H1 (cell line): ENCODE measurements at places on chromosomes 1 and 21. TPM values are rescaled to one million over a fixed set of nuclear protein-coding genes. Genes with fewer than 3 reads are reported as not detected.

The CFAP57 gene
- 0.23 and 0.80 TPM in 2 replicates for total RNA-seq

The TAS1R1 gene
- 0.13 TPM in 1 of 2 replicates, not detected in the other for total RNA-seq

The SNAPIN gene
- total RNA-seq: 22.3 and 25.7 TPM in 2 replicates

The PSRC1 gene
- total RNA-seq: 67.3 and 69.6 TPM in 2 replicates

DNA sequence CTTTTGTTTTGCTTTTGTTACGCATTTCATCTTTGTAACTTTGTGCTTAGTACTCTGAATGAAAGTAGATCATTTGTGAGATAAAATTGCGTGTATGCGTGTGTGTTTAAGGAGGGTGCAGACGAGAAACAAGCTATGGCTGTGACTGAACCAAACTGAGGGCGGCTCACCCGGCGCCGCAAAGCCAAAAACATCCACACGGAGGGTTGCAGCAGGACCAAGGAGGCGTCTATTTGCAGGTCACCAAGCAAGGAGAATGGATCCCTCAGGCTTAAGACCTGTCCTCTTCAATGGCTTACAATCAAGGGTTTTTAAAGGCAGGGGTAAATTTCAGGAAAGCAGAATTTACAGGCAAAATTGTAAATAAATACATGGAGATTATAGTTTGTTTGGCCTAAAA is 12.8 kb downstream of the GCSAML start:
- DNase-seq: no peak

GRCh38 chr1:48735796-48736195 is 40.9 kb downstream of the BEND5 start:
- DNase-seq: no peak

GRCh38 chr21:42649122-42650032 is 4.0 kb upstream of the PDE9A start:
- DNase-seq: no peak

GRCh38 chr1:61839679-61840078 is 97.4 kb downstream of the PATJ start:
- DNase-seq: no peak

The TMEM82 gene
- 0.21 and 0.32 TPM in 2 replicates for total RNA-seq

The FCRL5 gene
- total RNA-seq: 1.0 and 1.1 TPM in 2 replicates

GRCh38 chr1:153648000-153648643 is 10.4 kb upstream of the SNAPIN start:
- no peak for DNase-seq

DNA sequence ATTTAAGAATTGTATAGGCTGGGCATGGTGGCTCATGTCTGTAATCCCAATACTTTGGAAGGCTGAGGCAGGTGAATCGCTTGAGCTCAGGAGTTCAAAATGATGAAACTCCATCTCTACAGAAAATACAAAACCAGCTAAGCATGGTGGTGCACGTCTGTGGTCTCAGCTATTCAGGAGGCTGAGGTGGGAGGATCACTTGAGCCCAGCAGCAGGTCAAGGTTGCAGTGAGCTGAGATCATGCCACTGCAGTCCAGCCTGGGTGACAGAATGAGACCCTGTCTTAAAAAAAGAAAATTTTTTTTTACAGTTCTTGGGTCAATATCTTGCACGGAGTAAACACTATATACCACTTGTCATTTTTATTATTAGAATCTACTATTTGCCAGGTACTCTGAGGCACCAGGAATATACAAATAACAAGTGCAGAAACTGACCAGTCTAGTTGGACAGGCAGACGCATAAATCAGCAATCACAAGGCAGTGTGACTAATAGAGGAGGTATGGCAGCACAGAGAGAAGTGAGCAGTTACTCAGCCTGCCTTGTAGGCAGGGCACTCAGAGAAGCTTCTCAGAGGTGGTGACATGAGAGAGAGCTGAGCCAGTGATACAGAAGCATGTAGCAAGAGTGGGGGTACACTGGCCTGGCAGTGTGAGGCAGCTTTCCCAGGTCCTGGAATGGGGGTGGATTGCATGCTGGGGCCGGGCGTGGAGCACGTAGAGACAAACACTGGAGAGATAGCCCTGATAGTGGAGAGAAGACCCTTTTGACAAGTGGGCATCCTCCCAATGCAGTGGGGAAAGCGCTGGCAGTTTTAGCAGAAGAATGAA is 8.0 kb downstream of the PHLDA3 start:
- no peak for DNase-seq
